ENCODE measurements at places on chromosomes 3 and 15.

DNA sequence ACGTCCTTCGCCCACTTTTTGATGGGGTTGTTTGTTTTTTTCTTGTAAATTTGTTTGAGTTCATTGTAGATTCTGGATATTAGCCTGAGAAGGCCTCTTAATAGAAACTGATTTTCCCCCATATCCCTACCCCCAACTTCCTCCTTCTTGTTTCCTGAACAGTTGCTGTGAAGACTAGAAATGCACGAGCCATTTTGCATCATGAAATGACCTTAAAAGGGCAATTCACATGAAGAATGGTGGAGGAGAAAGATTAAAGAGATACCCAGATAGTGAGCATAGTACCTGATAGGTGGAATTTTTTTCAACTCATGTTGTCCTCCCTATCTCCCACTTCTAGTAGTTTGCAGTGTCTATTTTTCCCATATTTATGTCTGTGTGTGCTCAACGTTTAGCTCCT is 55.2 kb upstream of the KCNH8 start:
- no peak for DNase-seq

DNA sequence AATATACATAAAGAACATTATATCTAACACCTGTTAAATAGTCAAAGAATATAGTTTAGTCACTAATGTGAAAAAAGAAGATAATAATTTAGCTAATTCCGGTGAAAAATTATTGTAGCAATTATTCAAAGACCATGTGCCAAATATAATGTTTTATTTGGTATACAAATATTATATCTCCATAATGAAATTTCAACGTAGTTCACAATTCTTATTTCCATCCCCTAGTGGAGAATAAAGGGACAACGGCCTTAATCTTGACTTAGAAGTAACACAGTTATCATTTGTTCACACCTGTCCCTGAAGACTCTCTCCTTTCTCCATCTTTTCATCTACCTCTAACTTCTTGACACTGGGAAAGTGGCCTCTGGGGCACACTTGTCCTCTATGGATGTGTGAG is 213.4 kb downstream of the ERC2 start:
- DNase-seq = no peak

GRCh38 chr3:29559741-29560465 is 279.0 kb downstream of the RBMS3 start:
- DNase-seq = no peak

DNA sequence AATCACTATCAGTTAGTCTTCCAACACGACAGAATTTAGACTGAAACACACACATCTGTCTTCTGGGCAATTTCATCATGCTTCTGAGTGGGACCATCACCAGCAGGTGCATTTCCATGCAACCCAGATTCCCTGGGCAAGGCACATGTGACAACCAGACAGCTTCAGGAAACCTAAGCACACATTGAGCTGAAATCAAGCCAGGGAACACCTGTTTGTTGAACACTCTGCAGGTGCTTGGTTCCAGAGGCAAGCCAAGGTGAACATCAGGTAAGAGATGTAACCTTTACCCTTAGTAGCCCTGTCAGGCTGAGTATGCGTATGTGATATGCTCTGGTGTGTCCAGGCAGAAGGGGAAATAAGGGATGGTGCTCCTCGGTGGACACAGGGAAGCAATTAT is 3.3 kb upstream of the PSMD2 start:
- no peak for DNase-seq

GRCh38 chr3:133259767-133260166 is 140.1 kb upstream of the BFSP2 start:
- no peak for DNase-seq

DNA sequence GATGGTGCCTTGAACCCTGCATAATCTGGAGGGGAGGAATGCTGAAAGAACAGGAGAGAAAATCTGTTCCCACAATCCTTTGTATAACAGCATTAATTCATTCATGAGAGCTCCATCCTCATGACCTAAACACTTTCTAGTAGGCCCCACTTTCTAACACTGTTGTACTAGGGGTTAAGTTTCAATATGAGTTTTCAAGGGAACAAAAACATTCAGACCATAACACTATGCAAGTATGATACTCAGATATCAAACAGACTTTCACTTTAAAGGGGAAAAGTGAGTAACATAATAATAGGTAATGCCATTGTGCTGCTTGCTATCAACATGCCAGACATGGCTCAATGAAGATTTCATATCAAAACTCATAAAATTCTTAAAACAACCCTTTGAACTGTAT is 32.4 kb upstream of the PLSCR2 start:
- no peak for DNase-seq

DNA sequence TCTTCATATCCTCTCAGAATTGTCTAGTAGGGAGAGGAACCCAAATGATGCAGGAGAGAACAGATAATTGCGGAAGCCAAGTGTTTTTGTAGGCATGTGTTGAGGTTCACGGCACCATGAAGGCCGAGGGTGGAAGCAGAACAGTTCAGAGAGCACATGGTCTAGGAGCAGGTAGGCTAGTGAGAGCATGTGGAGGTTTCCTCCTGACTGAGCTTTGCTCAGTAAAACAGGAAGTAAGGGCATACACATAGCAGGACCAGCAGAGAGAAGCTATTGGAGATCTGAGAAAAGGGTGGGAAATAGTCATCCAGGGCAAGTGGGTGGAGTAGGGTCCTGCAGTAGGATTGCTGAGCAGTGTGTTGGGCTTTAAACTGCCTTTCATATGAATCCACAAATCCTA is 491.1 kb downstream of the FHIT start:
- no peak for DNase-seq

DNA sequence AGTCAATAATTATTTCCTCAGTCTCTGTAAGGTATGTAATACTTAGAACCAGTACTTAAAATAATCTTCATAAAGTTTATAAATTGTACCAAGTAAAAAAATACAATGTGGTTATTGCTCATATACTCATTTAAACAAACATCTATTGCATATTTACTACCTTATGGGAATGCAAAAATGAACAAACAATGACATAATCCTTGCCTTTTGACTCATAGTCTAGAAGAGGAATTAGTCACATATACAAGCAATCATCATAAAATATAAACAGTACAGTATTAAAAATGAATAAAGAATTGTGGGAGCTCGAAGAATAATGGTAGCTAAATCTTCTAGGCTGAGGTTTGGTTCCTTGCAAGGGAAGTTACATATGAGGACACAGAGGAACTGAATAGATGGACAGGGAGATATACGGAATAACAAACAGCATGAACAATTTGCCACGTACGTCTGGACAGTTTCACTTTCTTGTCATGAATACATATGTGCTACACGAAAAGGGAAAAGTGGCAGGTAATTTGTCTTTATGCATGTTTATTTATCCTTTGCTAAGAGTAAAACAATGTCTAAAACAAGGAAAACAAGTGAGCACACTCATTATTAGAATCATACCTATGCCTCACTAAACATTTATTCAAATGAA is 17.2 kb downstream of the IMPG2 start:
- no peak for DNase-seq

GRCh38 chr15:41562244-41562643 is 3.2 kb downstream of the TYRO3 start:
- no peak for DNase-seq

- DNase-seq = no peak
These were observed 107.3 kb upstream of the TMC3 start for GRCh38 chr15:81481346-81481745.

- DNase-seq = no peak
These were observed 8.9 kb downstream of the FAM3D start for GRCh38 chr3:58657571-58658141.
